Left lung (tissue), 14 donors: ENCODE measurements at places on chromosomes 5 and 9.

DNA sequence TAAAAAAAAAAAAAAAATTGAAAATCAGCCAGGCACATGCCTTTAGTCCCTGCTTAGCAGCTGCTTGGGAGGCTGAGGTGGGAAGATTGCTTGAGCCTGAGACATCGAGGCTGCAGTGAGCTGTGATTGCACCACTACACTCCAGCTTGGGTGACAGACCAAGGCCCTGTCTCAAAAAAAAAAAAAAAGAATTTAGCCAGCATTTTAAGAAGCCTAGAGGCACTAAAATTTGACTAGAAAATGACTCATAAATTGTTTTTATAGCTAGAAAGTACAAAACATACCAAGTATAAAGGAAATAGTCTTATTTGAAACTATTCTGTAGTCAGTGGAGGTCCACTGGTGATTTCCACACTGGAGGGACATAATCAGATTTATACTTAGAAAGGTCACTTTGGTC is 17.5 kb downstream of the LRRC70 start:
- no peak for DNase-seq

DNA sequence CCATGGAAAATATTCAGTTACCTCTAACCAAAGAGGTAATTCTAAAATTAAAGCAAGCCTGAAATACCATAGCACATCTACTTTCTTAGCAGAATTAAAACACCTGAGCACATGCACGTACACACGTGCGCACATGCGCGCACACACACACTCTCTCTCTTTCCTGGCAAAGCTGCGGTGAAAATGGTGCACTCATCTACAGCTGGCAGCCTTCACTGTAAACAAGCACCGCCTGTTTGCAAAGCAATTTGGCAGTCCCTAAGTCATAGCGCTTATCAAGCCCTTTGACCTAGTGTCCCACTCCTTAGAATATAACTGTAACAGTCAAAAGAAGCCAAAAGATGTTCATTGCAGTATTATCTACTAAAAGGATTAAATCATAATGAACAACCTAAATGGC is 278.7 kb downstream of the DENND1A start:
- no peak for DNase-seq

GRCh38 chr9:117415358-117415914 is 579 bp upstream of the ASTN2 start:
- DNase-seq: peak; percentile 6

- DNase-seq: no peak
Measured at GRCh38 chr5:54838843-54839242, 146.6 kb downstream of the ESM1 start.

DNA sequence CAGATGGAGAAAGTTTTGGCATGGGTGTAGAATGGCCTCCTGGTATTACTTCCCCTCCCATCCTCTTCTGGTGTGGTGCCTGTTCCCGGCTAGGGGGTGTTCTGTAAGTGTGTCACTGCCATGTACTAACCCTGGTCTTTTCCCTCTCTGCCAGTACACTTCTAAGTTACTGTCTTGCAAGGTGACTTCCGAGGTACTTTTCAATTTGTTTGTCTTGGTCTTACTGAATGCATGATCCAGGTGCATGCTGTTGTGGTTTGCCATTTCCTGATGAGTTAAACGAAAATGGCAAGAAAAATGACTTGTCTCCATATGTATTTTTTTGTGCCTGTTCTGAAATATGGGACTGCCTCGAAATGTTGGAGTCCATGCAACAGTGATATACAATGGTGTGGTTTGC is 46.0 kb downstream of the C9orf152 start:
- no peak for DNase-seq

GRCh38 chr9:137306066-137306849 is 4.2 kb upstream of the NRARP start:
- DNase-seq: no peak

DNA sequence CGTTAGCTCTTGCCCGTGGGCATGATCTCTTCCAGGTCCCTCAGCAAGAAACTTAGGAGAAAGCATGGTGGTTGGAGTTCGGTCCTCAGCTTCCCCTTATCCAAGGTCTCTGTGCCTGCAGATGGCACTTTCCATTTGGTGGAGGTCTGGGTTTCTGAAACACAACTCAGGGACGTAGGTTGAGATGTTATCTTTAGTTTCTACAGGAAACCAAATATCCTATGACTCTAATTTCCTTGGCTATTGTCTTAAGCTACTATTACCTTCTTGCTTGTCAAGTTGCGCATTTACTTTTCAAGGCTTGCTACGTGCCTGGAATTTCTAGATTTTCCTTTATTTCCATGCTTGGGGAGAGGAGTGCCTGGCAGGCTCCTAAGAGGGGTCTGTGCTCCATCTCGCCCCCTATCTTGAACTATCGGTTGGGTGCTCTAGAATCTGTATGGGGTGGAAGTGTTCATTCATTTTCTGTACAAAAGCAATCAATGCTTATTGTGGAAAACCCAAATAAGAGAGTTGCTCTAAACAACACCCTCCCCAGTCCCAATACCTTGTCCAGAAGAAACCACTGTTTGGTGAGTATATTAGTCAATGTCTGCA is 32.9 kb upstream of the KCNIP1 start:
- DNase-seq: no peak

- no peak for DNase-seq
Measured at GRCh38 chr5:81750308-81751008, 439 bp downstream of the SSBP2 start.

- no peak for DNase-seq
Measured at GRCh38 chr9:135447126-135447525, 32.5 kb upstream of the PPP1R26 start.

DNA sequence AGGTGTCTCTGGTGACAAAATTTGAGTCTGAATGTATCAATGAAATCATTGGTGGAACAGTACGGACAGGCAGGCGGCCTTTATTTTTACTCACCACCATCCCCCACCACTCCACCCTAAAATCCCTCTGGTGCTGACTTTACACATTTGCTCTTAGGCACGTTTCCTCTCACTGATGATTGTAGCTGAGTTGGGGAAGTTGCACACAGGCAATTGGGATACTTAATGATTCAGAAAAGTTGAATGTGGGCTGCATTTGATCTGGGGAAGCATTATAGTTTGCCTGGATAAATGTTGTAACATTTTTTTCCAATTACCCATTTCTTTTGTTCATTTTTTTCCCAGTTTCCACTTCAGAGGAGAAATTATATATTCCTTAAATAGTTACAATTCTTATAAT is 658.4 kb downstream of the TLR4 start:
- DNase-seq: no peak

DNA sequence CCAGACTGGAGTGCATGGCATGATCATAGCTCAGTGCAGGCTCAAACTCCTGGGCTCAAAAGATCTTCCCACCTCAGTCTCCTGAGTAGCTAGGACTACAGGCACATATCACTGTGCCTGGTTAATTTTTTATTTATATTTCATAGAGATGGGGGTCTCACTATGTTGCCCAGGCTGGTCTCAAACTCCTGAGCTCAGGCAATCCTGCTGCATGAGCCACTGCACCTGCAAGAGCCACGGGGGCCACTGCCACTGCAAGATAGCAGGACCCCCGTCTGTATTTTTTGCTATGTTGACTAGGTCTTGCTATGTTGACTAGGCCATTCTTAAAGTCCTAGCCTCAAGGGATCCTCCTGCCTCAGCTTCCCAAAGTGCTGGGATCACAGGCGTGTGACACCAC is 6.5 kb downstream of the CYSTM1 start:
- DNase-seq: no peak

DNA sequence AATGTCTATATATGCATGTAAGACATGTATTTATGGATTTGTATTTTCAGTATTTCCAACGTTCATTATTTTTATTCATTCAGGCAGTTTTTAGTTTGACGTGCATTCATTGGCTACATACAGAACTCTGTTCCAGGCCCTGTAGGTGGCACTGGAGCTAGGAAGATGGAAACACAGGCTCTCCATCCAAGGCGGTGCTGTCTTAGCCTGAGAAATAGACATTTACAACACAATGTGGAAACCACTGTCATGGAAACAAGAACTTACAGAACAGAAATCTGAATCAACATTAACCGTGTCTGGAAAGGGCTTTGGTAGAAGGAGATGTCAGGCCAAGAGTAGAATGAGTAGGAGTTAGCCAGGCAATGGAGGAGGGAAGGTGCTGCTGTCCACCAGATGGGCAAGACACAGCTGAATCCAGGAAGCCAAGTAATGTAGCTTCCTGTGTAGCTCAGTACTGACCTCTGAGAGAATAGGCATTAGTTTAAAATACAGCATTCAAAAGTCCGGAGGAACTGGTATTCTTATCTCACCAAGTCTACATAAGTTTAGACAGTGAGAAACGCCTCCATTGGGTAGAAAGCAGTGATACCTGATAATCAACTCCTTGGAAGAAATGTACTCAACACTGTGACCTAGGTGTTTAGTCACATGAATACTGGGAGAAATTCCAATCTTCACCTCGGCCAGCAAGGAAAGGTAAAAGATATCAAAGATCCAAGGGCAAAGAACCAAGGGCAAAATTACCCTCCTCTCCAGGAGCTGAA is 388.6 kb upstream of the CDH6 start:
- no peak for DNase-seq

- DNase-seq: no peak
Measured at GRCh38 chr9:34652602-34653000, 616 bp downstream of the IL11RA start.
